HepG2 (cell line): ENCODE measurements at places on chromosomes 4 and X.

GRCh38 chrX:74523870-74524735, 90.3 kb downstream of the RLIM start:
- no peak for DNase-seq

DNA sequence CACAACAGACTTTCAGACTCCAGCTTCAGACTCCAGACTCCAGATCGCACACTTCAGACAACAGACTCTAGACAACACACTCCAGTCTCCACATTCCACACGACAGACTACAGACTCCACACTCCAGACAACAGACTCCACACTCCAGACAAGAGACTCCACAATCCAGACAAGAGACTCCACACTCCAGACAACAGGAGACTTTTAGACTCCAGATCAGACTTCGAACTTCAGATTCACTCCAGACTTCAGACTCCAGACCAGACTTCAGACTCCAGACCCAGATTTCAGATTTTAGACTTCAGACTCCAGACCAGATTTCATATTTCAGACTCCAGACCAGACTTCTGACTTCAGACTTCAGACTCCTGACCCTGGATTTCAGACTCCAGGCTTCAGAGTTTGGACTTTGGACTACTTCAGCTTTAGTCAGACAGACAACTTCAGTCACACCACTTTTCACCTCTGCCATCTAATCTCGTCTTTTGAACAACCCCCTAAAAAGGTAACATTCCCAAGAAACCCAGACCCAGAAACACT, 29.0 kb upstream of the TLR2 start:
- peak; percentile 6 for DNase-seq

DNA sequence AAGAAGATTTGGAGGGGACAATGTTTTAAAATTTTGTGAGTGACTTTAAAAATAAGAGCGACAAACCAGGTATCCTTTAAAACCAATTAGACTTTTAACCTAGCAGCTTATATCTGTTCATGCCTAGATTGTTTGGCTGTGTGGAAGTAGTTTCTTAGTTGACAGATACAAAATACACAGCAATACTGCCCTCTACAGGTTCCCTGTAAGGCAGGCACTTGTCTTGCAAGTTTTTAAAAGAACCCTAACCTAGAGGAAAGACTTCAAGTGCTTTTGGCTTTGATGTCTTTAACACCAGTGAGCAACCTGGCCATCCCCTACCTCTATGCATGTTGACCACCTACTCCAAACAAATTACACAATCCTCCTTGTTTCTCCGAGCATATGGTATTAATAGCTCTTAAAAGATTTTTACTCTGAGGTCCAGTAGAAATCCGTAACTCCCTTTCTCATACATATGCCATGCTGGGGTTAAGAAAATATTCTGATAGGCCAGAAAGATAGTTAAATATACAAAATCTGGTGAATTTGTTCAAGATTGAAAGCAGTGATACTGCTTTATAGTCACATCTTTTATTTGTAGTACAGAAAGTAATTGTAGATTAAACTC, 273.0 kb downstream of the ARHGAP24 start:
- peak; percentile 53 for DNase-seq

- no peak for DNase-seq
Measured at GRCh38 chr4:129082302-129082701, 11.0 kb downstream of the SCLT1 start.

DNA sequence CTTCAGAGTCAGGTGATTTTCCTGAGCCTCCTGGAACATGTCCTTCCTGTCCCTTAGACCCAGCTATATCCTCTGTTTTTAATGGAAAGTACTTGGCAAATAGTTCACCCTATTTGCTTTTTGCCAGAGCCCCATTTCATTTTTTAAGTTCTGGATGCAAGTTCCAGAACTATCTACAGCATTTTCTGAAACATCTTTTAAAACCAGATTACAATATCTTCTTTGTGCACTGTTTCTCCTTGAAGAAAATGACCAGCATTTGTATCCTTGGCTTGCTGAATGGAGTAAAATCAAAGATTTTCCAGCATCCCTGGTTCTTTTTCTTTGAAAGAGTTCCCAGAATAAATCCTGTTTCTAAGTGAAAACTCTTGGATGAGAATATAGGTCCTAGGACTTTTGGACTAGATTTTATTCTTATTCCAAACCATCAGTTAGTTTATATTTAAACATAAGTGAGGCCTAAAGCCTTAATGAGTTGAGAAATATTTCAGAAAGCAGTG, 224.3 kb downstream of the ANK2 start:
- DNase-seq, result no peak

DNA sequence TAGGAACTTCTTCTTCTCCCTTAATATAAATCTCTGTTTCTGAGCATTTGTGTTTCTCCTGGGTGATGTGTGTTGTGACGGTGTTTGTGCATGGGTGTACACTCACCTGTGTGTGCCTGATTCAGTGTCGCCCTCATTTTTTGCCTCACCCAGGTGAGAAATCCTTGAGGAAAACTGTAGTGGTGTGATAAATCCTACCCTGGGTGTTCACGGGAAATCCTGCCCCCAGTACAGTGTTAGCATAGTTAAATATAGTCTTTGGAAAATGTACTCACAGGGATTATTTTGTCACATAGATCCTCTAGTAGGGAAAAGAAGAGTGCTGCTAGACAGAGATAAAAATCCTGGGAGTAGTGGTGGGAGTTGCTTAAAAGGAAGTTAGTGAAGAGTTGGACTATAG, 291.9 kb upstream of the PITX2 start:
- no peak for DNase-seq

GRCh38 chr4:147576084-147576483, 41.1 kb upstream of the TMEM184C start:
- no peak for DNase-seq

DNA sequence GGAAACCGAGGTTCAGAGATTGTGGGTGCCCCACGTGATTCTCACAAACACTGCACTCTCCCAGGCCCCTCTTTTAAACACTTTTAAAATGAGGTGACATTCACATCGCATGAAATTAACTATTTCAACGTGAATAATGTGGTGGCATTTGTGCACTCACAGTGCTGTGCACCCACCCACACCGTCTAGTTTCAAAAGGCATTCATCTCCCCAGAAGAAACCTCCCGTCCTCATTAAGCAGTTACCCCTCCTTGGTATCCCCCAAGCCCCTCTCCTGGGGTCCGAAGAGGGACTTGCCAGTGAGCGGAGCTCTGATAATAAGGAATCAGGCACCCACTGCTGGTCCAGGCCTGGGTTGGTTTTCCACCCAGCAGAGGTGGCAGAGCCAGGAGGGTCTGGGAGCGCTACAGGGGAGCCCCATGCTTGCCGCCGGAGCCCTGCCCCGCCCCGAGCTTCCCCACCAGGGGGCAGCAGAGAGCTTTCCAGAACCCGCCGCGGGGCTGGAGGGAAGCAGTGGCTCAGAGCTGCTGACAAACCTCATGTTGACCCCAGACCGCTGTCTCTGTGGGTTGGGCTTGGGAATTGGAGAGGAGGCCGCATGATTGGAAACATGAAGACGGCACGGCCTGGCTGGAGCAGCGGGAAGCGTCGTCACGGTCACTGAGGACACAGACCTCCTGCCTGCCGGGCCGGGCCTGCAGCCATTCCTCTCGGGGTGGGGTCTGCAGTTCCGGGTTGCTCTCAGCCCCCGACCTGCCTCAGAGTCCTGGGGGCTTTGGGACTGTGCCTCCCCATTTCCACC, 27.5 kb upstream of the HTRA3 start:
- peak; percentile 78 for DNase-seq

DNA sequence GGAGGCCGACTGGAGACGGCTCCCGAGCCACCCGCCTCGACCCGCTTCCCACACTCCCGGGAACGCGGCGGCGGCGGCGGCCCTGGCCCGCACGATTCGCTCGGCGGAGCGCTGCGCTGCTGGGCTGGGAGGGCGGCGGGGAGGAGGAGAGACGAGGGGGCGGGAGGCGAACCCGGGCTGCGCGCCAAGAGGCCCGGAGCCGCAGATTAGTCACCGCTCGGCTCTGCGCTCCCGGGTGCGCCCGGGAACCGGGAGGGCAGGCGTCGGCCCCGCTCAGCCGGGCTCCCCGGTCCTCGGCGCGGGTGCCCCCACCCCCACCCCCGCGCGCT, 11.2 kb upstream of the BCOR start:
- no peak for DNase-seq

- DNase-seq, result no peak
Measured at GRCh38 chr4:134540588-134540987, 339.0 kb upstream of the PABPC4L start.

DNA sequence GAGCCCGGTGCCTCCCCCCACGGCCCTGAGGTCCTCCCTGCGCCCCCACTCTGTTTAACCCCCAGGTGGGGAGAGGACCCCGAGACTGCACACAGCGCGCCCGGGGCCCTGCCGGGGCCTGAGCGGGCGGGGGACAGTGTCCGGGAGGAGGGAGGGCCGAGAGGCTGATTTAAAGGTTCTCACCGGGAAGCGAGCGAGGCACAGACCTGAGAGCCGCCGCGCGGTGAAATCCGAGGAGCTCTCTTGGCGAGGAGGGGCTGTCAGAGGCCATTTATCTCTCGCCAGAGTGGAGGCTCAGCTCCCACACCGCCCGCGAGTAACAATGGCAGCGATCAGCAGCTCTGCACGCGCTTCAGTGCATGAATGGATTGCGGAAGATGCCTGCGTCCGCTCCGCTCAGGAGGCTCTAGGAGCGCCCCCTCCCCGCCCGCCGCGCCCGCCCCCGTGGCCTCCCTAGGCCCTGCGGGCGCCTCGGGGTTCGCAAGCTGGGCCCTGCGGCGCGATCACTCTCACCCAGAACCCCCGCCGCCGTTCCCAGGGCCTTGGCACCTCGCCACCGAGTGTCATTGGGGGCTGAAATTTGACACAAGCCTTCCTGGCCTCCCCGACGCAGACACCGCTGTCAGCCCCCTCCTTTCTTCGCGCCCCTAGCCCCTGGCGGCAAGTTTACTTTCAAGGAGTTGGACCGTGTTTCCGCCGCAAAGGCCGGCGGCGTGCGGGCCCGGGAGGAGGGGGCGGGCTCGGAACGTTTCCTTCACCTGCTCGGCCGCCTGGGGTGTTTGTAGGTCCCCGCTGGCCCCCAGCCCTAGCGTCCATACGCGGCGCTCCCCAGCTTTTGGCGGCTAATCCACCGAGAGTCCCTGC, 48.7 kb upstream of the BCOR start:
- no peak for DNase-seq

DNA sequence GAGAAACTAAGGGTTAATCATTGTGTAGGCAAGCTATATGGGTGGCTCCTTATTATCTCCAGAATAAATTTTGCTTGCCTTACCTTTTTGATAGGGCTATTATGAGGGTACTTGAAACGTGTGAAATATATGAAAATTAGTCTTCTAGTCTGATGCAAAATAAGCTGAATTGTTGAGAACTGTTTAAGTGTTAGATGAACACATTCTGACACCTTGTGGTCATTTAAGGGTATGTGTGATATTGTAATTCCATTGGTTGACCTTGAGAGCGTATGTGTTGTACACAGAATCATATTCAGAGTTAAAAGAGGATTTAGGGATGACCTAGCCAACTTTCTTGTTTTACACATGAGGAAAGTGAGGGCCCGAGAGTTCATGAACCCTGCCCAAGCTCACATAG, 44.6 kb upstream of the LINC00632 start:
- DNase-seq, result peak; percentile 15

DNA sequence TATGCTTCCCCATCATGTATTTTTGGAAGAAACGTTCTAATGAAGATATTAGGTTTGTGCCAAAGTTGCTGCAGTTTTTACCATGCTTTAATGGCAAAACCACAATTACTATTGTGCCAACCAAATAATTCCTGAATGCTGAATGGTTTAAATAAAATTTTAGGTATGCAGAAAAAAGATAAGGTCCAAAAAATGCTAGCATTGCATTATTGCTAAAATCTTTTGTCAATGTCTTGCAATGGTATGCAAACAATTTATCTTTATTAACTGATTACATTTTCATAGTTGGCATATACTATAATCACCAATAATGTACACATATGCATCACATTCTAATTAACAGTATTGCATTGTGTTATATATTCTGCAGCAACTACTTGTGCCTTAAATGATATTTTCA, 1657.4 kb upstream of the IGFBP7 start:
- DNase-seq, result no peak

- no peak for DNase-seq
Measured at GRCh38 chr4:111960241-111960667, 185.0 kb upstream of the FAM241A start.

GRCh38 chr4:33626221-33626620, 2618.1 kb downstream of the ARAP2 start:
- DNase-seq, result no peak

- DNase-seq, result peak; percentile 57
Measured at GRCh38 chrX:132292793-132293192, 73.5 kb upstream of the RAP2C start.

GRCh38 chr4:28469387-28469786, 1608.7 kb downstream of the STIM2 start:
- DNase-seq, result no peak

- no peak for DNase-seq
Measured at GRCh38 chr4:1521821-1522361, 115.6 kb upstream of the NKX1-1 start.

GRCh38 chr4:42768125-42768748, 111.3 kb upstream of the ATP8A1 start:
- DNase-seq, result no peak

DNA sequence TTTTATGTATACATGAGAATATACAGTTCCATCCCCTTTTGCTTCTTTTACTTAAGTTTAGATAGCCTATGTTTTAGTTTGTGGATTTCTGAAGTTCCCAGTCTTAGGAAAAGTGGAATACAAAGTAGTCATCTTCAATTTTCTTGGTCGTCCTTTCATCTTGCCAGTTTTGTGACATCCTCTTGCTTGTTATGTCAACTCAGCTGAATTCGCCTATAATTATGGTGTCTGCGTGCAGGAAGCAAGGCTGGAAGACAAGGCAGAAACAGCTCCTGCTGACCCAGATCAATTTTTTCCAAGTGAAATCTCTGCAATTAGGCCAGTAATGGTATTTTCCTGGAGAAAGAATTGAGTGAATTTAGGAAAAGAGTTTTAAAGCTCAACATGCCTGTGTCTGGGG, 28.1 kb upstream of the NYX start:
- DNase-seq, result no peak

DNA sequence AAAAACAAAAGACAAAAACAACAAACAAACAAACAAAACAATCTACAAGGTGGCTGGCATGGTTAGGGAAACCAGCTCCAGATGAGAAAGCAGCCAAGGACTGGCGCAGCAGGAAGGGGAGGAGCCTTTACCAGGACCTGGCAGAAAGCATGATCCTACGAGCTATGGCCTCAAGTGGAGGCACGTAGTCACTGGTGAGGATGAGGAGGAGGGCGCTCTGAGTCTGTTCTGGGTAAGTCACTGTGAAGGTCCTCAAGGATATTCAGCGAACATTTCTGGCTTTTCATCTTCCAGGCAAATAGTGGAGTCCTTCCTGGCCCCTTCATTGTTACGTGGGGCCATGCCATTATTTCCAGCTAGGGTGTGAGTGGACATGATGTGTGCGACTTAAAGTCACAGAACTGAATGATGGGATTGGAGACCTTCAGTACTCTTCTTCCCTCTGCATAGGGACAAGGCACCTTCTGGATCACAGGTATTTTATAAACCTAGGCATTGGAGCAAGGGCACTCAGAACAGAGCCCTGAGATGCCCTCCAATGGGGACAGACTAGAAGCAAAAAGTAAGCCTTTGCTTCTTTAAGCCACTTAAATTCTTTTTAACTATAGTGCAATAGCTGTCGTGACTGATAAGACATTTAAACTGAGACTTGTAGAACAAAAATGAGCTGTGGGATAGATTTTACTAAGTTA, 771.3 kb downstream of the RAB28 start:
- DNase-seq, result no peak
